HAP-1 (cell line): ENCODE measurements at places on chromosomes 2 and 18.

DNA sequence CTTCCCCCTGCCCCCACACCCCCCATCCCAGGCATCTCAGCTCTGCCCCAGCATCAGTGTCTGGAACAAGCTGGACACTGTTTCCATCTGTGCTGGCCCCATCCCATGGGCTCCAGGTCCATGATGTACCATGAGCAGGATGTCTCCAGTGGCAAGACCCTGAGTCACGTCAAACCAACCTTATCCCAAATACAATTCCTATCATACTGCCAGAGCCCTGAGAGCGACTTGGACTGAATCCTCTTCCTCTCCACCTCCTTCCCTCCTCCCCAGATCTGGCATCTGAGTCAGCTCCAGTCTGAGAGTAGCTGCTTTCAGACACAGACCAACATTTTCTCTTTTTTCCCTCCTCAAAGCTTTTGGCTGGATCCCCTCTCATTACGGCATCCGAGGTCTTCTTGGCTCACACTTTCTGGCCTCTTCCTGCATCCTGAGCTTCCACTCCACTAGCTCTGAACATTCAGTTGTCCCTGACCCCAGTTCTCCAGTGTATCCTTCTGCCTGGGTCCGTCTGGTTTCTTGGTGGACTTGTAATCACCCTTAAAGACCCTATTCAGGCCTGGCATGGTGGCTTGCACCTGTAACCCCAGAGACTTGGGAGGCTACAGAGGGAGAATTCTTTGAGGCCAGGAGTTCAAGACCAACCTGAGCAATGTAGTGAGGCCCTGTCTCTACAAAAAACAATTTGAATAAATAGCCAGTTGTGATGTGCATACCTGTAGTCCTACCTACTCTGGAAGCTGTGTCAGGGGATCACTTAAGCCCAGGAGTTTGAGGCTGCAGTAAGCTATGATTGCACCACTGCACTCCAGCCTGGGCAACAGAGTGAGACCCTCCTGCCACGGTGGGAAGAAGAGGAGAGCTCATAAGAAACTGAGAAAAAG, 68.3 kb downstream of the ACKR3 start:
- DNase-seq: no peak

DNA sequence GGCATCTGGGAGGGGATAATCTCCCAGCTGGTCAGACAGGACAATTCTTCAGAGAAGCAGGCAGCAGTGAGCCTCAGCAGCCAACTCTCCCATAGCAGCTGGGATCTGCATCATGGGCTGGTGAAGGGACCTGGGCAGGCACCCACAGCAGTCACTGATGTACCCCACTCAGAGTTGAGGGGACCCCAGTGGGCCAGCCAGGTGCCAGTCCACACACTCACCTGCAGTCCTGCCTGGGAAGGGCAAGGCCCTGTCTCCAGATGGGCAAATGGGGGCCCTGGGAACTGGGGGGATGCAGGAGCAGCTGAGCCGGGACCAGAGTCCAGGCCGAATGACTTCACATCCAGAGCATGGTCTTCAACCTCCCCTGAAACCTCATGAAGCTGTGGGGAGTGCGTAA, 170.4 kb downstream of the ZFP36L2 start:
- no peak for DNase-seq

GRCh38 chr2:142100970-142101369, 29.8 kb downstream of the LRP1B start:
- DNase-seq: no peak

- DNase-seq: peak; percentile 3
Measured at GRCh38 chr2:240124651-240125030, 11.5 kb downstream of the COPS9 start.

- DNase-seq: no peak
Measured at GRCh38 chr2:28981016-28981441, at the start of gene TOGARAM2. Gene TOGARAM2, plus strand, starts transcription at chr2:28981298. Its CDS starts 13,537 bp downstream, at chr2:28994835.

DNA sequence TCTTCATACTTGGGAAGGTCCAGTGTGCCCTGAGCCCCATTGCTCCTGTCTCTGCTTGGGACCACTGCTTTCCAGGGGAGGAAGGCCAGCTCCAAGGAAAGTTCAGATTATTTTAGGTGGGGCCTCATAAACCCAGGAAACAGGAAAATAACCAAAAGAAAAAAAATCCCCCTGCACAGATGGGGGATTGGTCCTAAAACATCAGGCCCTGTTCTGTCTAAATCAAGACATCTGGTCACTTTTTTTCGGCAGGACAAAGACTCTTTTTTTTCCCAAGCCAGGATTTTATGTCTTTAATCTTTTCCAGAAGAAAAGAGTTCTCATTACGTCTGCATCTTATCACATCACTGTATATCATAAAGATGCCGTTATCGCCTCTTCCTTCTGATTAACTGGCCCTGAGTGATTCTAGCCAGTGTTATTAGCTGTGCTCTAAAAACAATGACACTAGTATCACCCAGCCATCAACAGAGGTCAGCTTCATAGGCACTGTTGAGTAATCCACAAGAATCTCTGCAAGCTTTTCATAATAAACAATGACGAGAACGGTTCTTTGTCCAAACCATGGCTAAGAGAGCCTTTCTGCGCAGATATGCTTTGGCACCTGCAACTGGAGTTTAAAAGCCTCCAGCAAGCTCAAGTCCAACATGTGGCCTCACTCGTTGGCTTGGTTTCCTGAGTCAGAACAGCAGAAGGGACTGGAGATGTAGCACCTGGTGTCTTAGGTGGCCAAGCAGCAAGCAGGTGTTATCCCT, 138.2 kb downstream of the VAPA start:
- no peak for DNase-seq

- no peak for DNase-seq
Measured at GRCh38 chr2:190722835-190723234, 74.0 kb downstream of the NAB1 start.

DNA sequence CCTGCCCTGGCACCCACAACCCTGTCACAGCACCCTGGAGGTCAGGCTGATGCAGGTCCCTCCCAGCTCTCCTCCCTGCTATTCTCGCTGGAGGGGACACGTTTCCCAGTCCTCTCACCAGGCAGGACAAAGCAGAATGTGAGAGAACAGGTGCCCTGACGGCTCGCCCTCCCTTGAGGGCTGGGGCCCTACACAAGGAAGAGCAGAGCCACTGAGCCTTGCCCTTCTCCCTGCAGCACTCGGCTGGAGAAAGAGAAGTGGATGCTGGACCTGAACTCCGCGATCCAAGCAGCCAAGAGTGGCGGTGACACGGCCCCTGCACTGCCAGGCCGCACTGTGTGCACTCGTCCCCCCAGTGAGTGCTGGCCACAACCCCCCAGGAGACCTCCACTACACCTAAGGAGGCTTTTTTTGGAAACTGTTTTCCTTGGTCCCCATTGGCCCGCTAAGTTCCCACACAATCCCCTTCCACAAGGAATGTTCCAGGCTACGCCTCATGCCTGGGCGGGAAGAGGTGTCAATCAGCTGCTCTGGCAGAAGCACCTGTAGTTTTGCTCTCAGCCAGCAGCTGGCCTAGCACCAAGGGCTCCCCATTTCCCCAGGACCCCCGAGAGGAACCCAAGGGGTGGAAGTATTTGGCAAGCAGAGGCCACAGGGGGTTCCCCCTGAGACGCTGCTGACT, 17.4 kb downstream of the STK25 start:
- no peak for DNase-seq

- DNase-seq: no peak
Measured at GRCh38 chr18:76373297-76373696, 121.7 kb downstream of the ZNF516 start.

DNA sequence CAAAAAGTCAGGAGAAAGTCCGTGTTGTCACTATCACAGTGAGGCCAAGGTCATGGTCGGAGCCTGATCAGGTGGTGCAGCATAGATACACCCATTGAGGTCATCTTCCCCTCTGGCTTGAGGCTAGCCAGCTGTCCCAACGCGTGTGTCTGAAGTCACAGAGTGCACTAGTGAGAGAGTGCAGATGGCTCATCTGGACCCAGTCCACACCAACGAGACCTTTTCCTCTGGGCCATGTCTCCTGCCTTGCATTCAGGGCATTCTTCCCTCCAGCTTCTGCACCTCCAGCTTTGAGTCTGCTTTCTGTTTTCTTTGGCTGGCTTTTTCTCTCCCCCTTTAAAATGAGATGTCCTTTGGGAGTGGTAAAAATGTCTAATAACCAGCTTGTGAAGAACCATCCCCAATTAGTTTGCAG, 146.9 kb downstream of the TDRD15 start:
- no peak for DNase-seq

DNA sequence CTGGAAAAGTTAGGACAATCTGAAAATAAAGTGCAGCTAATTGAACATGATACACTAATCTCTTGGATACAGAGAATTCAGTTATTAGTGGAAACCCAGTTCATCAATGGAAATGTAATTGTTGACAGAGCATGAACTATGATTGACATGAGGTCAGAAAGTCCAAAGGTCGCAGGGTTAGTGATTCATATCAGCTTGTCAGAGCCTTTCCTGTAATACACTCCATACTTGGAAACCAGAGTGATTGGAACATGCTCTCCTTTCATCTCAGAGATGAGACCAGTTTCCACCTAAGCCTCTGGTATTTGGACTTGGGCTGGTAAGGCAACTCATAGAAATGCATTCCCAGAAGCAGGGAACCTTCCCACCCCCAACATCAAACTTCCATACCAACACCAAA, 8.5 kb upstream of the NCKAP5 start:
- DNase-seq: no peak

DNA sequence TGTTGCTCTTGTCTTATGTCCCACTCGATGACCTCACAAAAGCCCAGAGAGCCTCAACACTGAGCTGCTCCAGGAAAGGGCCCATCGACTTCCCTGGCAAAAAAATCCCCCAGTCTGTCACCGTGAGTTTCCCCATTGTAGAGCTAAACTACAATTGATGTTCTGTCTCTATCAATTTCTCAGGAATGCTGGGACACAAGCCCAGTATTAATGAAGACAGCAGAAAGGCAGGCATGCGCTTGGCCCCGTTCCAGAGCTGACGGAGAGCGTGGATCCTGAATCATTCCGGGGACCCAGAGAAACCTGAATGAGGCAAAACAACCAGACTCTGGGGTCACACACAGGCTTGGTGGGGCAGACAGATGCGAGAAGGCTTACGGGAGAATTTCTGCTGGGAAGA, 146.9 kb downstream of the TTC32 start:
- no peak for DNase-seq

DNA sequence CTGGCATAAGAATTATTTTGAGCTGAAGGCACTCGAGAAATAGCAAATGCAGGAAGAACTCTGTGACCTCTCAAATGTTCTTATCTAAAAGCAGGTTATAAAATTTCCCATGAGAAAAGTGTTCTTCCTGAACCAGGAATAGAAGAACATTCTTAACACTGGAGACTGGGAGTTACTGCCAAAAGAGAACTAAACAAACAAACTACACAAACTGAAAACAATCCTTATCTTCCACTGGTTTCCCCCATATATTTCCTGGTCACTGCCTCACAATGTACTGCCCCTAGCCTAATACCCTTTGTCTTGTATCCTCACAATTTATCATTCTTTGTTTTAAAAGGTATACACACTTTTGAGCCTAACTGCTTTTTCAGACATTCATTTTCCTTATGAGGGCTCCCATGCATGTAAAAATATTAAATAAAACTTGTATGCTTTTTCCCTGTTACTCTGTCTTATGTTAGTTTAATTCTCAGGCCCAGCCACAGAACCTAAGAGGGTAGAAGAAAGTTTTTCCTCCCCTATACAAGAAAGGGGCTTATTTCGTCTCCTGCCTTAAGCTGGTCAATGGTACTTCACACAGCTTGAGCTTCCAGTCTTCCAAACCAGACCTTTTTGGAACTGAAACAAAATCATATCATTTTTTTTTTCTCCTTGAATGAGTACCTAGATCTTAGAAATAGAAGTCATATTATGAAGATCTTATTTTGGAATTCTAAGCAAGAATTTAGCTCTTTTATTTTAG, 110.6 kb downstream of the MSTN start:
- DNase-seq: no peak

GRCh38 chr2:15107137-15107536, 454.0 kb downstream of the NBAS start:
- no peak for DNase-seq

GRCh38 chr2:239378021-239378917, 22.6 kb downstream of the HDAC4 start:
- DNase-seq: no peak

- no peak for DNase-seq
Measured at GRCh38 chr2:230661072-230661957, 51.3 kb upstream of the CAB39 start.

- no peak for DNase-seq
Measured at GRCh38 chr2:216560838-216561270, 62.2 kb downstream of the RPL37A start.

DNA sequence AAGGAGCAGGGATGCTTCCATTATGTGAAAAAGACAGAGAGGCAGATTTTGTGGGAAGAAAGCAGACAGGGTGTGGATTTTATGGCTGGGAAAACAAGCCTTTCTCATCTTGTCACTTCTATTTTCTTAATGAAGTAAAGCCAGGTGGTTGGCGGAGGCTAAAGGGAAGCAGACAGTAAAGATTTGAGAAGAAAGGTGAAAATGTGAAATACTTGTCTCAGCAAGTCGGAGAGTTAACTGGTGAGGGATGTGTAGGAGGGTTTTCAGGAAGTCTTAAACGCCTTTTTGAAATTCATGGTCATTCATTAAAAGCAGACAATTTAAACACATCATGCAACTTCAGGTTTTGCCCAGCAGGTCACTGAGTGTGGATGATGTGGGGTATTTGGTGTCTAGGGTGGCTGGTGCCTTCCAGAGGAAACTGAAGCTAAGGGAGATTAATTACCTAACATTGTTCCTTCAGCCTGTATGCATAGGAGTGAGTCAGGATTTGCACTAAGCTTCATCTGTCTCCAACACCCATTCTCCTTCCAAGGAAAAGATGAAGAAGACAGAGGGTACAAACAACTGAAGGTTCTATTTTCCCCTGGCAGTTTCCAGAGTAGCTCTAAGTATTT, 20.7 kb downstream of the SLC14A2 start:
- no peak for DNase-seq

DNA sequence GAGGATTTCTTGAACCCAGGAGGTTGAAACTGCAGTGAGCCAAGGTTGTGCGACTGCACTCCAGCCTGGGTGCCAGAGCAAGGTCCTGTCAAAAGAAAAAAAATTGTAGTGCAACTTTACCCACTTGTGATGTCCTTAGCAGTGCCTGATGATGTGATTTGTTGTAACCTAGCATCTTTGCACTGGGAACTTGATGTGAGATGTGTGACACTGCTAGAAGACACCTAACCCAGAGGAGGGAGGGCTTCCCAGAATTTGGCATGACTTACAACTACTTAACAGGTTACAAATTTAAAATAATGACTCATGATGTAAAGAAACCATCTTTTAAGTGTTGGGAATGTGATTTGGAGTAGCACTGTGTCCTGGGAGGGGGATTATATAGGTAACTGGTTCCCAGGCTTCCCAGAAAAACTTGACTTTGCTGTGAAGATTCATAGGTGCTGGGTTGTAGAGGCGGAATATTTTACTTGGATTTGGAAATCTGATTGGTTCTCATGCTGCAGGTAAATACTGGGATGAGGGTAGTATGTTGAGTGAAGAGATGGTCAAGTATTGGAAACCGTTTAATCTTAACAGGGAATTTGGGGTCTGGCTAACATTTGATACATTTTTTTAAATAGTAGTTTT, 3.7 kb downstream of the EEF1B2 start:
- no peak for DNase-seq

GRCh38 chr2:109070290-109070689, 58.7 kb upstream of the SH3RF3 start:
- DNase-seq: no peak
